ENCODE measurements at places on chromosomes 13 and 19.

DNA sequence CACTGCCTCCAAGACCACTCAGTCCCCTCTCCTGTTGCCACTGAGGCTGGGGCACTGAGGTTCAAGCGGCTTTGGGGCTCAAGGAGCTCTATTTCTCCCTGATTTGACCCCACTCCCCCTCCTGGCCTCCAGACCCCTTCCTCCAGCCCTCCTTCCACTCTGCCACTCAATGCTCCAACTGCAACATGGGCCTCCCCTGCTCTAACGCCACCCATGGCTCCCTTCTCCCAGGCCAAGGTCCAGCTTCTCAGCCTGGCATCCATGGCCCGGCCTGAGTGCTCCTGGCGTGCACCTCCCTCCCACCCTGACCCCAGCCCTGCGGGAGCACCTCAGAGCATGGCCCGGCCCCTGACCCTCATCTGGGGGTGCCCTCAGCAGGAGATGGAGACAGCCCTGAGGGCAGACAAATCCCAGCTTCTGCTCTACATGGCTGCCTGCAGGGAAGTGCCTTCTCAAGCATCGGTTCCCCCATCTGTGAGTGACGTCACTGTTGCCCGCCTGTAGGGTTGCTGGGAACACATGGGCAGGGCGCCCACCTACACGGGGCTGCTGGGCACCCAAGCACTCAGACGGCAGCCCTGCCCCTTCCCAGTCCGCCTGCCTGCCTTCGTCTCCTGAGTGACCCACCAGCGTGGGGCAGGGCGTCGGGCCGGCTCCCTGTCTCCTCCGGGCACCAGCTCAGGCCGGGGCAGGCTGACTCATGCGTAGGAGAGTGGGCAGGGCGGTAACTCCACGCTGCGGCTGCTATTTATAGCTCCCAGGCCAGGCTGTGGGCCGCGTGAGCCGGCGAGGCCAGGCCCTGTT lies 1.6 kb upstream of the DIRAS1 start:
- DNase-seq, result no peak

DNA sequence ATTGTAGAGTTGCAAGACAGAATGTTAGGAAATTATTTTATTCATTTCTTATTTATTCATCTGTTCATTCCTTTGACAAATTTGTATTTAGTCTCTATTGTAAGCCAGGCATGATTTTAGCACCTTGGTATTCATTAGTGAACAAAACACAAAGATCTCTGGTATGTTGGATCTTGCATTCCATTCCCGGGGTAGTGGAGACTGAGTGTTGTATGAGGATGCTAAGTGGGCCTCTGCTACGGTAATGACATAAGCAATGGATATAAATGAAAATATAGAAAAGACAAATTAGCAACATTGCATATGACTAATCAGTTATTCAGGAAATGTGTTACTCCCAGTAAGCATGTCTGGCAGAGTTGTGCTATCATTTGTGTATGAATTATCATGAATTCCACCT lies 449.3 kb downstream of the PCDH17 start:
- no peak for DNase-seq

- no peak for DNase-seq
These were observed 207.4 kb upstream of the SOX1 start for GRCh38 chr13:111859354-111860230.

DNA sequence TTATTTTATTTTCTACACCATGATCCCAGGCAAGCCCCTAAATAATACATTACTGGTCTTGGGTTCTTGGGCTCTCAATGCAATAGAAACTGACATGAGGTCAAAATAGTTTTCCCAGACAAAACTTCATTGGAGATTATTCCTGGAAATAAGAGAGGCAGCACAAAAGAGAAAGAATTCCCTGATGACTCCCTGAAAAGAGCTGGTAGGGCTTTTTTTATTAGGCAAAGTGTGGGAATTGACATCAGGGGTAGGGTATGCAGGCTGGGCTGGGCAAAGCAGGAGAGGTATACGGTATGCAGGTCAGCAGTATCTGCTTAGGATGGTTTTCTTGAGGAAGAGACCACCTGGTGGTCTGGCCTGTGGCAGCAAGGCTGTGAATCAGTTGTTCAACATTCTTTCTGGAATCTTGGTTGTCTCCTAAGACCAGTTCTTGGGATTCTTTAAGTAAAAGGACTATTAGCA lies 9.3 kb upstream of the IGFL3 start:
- no peak for DNase-seq

GRCh38 chr19:8342316-8342683 lies 762 bp downstream of the KANK3 start:
- DNase-seq, result no peak

DNA sequence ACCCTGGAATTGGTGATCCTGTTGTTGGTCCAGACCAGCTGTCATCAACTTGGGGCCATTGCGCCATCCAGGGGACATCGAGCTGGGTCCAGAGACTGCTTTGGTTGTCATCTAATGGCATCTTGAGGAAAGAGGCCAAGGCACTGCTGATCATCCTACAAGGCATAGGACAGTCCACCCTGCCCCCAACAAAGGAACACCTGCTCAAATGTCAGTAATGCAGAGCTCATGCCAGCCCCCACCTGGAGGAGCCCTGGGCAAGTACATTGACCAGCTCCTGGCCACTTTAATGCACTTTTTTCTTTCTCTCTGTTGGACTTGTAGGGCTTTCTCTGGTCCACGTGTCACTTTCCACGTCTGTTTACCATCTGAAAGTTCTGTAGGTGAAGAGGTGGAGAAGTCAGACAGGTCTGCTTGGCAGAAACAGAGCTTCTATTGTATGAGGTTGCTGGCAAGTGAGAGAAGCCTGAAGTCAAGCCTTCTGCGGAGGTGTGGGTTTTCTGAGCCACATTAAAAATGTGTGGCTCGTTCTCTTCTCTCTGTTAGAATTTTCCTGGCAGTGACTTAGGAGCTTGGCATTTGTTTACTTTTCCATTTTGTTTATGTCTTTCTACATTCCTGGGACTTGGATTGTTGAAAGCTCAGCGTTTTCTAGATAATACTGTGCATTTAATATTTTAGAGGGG lies 124.0 kb upstream of the RNF113B start:
- no peak for DNase-seq

GRCh38 chr13:95153647-95154412 lies 147.4 kb downstream of the ABCC4 start:
- DNase-seq, result no peak

DNA sequence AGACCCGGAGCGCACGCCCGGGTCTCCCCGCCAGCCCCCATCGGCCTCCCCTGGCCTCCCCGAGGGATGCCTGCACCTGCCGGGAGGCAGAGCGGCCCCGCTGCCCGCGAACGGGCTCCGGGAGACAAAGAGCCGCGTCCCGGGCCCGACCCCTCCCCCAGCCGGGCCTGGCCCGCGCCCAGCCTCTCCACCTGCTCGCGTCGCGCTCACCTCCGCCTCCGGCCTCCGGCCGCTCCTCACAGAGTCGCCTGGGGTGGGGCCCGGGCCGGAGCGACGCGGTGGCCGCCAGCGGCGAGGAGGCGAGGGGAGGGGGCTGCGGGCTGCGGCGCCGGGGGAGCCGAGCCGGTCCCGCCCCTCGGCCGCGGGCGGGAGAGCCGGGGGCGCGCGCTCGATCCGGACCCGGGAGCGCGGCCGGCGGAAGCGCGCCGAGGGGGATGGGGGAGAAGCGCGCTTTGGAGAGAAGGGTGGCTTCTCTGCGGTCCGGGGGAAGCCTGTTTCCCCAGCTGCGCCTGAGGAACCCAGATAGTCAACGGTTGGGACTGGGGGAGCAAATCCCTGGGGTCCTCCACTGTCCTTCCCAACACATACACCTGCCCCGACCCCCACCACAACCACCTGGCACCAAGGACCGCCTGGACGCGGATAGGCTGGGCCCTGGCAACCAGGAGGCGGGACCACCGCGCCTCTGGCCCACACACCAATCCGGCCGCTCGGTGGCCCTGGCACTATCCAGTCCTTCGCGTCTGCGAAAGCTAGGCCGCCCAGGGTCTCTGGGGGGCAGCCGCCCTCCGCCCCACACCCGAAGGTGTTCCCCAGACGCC lies at the start of gene PRR36:
Gene PRR36 (minus strand): TSS at position 315 of the 821 bp plus-strand sequence. CDS start 701 bp downstream, outside the sequence.
- no peak for DNase-seq

- DNase-seq, result no peak
These were observed 72.7 kb downstream of the IRS2 start for GRCh38 chr13:109713681-109714080.

DNA sequence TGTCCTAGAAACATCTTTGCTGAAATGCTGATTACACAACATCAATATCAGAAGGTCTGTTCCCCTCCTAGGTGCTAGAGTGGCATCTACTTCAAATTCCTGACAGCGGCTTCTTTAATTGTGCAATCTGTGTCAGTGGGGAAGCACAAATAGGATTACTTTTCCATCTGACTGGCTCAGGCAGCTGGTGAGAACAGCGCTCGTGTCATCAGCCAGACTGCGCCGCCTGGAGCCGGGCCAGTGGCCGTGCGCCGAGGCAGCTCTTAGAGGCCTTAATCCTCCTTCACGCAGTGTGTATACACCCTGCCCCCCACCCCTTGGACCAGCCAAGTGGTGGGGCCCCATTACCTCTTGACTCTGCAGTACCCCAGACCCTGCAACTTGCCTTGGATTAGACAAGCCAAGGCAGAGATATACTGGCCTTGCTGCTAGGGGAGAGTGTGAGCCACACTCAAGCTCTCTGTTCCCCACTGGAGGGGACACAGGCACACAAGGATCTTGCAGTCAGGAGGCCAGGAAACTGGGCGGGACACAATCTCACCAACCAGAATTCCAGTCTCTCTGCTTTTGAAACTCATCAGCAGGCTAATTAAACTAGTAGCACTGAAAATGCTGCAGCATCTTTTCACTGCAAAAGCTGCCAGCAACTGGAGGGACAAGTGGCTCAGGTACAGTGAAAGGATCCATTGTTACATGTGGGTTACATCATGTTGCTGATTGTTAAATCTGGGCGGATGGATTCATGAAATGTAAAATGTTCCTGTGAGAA lies 48.9 kb upstream of the EPHX3 start:
- no peak for DNase-seq

- no peak for DNase-seq
These were observed 7.7 kb upstream of the CRTC1 start for GRCh38 chr19:18675779-18676178.

- DNase-seq, result no peak
These were observed 9.0 kb downstream of the LSM14A start for GRCh38 chr19:34181111-34181864.

- DNase-seq, result no peak
These were observed 155.7 kb upstream of the SOX1 start for GRCh38 chr13:111911121-111911720.

DNA sequence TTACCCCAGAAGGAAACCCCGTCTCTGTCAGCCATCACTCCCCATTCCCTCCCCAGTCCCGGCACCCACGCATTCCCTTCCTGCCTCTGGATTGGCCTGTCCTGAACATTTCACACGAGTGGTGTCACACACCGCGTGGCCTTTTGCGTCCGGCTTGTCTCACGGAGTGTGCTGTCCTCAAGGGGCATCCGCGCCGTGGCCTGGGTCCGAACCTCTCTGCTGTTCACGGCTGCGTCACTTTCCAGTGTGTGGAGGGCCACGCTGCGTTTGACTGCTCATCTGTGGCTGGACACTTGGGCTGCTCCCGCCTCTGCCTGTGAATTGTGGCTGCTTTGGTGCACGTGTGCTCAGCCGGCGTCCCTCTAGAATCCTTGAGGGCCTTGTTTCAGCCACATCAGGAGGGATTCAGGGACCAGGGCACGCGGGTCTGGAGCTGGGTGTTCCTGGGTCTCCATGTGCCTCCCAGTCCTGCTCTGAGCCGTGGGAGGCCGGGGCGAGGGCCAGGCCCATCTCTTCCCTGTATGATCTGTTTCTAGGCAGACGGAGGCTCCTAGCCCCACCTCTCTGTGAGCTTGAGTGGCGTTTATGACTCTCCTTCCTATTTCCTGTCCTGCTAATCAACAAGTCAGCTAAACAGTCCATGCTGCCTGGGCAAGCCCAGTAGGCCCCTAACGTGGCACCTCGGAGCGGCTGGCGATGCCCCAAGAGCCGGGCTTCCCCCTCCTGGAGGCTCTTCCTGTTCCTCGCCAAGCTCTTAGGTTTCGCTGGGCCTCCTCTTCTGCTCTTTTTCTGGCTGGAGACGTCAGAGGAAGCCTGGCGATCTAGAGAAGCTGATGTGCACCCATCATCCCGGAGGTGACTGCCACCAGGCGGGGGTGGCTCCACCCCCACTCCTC lies 8.1 kb downstream of the STK11 start:
- peak; percentile 53 for DNase-seq

DNA sequence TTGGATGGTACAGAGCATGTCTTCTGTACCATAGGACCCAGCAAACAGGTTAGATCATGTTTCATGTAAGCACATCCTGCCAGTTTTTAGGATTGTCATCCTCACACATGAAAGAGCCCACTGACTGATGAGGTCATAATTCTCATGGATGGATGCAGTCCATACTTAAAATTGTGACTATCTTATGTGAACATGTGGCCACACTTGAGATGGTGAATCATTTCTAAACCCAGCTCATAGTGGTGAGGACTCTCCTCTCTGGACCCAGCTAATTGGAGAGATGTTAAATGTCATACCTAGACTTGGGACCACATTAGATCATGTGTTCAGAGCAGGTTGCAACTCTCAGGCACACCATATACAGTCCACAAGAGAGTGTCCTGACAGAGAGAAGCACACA lies 24.8 kb upstream of the ZNF254 start:
- DNase-seq, result no peak

DNA sequence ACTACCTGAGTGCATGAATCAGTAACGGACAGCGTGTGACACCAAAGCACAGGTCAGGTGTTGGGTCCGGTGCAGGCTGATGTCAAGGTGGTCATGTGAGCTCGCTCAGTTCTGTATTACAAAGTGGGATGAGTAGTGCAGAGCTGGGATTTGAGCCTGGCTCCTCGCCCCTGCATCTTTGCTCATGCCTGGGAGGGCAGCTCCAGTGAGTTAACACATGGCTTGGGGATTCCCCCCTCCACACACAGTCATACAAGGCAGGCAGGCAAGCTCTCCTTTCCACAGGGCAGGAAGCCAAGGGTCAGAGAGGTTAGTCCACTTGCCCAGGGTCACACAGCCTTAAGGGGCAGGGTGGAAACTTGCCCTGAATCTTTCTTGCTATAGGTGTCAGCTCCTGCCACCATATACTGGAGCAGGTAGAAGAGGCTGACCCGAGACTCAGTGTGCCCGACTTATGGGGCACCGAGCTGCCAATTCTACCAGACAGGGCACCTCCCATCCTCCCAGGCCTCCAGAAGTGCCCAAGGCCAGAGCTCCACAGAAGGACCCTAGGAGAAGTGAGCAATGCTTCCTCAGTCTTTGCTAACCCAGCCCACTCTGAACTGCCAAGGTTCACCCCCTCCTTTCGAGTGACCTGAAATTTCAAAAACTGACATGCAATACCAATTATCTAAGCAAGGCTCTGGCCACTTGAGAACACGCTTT lies 35.4 kb downstream of the ZNF787 start:
- no peak for DNase-seq

- DNase-seq, result no peak
These were observed 609.1 kb downstream of the LMO7 start for GRCh38 chr13:76245211-76245610.

DNA sequence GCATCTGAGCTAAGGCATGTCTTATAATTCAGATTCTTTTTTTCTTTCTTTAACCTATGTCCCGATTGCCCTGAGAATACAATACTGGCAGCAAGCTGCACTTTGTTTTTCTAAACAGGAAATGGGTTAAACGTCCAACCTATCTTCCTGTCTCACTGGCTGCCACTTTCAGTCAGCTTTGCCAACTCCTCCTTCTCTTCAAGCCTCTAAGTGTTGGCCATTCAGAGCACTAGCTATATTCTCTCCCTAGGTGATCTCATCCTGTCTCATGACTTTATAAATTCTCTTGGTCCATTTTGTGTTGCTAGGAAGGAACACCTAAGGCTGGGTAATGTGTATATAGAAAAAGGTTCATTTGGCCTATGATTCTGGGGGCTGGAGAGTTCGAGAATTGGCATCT lies 109.5 kb upstream of the TSC22D1 start:
- no peak for DNase-seq

GRCh38 chr13:65336916-65337315 lies 1893.2 kb downstream of the PCDH9 start:
- no peak for DNase-seq

Measured in CD4-positive, alpha-beta T cell treated with Interleukin-6 at 100 ng/mL for 8 hours (primary cell).